LNCaP clone FGC (cell line): ENCODE measurements at places on chromosomes 2 and 18.

DNA sequence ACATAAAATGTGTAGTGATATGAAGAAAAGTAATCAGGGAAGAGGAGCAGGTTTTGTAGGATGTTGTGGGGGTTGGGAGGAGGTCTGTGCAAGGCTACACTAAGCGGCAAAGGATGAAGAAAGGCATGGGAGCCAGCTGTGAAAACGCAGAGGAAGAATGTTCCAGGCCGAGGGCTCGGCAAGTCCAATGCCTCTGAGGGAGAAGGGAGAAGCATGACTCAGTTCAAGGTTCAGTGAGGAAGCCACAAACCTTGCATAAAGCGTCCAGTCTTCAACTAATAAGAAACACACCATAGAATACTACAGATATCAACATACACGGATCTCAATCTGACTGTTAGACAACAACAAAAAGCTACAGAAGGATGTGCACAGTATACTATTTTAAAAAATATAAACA, 16.2 kb downstream of the EPB41L3 start:
- DNase-seq: no peak

DNA sequence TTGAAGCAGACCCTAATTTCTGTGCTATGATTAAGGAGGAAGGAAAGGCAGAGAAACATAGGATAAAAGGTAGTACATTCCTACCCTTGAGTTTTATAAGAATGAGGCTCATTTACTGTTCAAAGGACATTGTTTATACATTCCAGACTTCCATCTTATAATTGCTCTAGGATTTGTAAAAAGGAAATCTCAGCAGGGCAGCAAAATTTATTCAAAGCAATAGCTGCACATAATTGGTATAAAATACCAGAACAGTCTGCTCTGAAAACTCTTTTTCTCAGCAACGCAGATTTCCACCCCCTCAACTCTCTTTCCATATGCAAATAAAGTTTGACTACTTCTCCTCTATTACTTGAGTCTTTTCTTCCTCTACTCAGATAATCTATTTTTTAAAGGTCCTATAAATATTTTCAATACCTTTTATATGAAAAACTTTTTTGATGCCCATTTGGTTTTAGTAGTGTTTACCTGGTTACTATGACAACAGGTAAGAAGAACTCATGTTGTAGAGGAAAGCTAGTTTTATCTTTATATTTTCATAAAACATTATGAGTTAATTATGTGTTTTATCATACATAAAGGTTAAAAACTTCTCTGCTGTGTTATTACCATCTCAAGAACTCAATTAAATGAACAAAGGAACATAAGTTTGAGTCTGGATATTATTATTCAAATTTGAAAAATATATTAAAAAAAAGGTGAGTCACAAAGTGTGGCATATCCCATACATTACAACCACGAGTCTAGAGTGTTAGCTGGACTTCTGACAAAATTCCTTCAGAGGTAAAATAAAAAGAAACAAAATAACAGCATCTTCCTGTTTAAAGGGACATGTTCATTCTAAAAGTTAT, 19.9 kb downstream of the RBMS1 start:
- no peak for DNase-seq

DNA sequence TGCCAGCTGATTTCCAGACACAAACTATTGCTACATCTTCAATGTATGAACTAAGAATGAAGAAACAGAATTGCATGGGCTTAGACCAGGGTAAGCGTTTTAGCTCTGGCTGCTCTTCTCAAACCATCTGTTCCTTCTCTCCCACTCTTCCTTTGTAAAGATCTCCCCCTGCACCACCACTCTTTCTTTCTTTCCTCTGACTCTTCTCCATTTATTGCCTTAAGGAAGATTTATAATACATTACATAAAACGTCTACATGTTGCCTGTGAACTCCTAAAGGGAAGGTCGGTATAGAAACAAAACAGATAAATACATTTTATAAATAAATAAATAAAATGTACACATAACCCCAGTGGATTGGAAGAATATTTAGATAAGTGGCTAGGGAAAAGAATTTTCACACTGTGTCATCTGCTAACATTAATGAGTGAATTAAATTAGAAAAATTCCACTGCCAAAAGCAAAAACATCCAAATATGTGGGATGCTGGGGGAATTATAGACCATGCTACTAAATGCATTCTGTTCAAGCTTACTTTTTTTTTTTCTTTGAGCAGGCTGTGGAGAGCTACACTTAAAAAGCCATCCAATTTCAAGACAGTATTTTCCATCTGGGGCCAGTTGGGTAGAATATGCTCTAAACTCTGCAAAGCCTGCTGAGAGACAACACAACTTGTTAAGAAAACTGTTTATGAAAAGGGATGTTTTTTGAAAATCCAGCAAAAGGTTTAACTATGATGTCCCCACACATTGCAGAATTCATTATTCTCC, 41.5 kb downstream of the NCKAP5 start:
- DNase-seq: no peak

DNA sequence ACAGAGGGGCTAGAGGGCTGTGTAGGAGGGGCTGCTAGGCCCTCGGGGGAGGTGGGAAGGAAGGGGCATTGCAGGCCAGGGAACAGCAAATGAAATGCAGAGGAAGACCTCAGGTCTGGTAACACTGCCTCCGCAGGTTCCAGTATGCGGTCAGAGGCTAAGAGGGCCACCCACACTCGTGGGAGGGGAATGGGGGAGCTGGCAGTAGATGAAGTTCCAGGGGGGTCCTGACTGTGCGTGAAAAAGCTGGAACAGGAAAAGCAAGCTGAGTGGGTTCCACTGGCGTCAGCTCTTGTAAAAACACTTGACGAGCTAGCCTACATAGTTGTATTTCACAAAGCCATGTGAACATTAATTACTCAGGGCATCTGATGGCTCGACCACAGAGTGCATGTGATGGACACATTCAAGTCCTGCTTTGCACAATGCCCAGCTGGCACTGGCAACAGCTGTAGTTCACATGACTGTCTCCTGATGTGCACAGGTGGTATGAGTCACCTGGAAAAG, 29.0 kb upstream of the PTPN4 start:
- DNase-seq: no peak

GRCh38 chr2:47386551-47386950, 16.4 kb upstream of the MSH2 start:
- DNase-seq: no peak

DNA sequence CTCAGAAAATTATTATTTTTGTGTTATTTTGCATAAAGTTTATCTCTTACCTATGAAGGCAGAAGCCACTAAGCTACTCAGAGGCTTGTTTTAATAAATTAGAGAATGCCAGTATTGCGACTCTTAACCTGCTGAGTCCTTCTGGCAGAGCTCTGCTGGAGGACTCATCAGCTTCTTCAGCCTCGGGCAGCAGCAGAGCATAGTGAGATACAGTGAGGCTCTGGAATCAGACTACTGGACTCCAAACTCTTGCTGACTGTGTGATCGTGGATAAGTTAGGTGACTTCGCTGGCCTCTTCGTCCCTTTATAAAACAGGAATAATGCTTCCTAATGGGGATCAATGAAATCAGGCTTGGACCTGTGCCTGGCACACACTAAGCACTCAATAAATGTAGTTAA, 1.7 kb downstream of the PTRHD1 start:
- no peak for DNase-seq

GRCh38 chr2:96209011-96209728, 543 bp upstream of the STARD7 start:
- no peak for DNase-seq

DNA sequence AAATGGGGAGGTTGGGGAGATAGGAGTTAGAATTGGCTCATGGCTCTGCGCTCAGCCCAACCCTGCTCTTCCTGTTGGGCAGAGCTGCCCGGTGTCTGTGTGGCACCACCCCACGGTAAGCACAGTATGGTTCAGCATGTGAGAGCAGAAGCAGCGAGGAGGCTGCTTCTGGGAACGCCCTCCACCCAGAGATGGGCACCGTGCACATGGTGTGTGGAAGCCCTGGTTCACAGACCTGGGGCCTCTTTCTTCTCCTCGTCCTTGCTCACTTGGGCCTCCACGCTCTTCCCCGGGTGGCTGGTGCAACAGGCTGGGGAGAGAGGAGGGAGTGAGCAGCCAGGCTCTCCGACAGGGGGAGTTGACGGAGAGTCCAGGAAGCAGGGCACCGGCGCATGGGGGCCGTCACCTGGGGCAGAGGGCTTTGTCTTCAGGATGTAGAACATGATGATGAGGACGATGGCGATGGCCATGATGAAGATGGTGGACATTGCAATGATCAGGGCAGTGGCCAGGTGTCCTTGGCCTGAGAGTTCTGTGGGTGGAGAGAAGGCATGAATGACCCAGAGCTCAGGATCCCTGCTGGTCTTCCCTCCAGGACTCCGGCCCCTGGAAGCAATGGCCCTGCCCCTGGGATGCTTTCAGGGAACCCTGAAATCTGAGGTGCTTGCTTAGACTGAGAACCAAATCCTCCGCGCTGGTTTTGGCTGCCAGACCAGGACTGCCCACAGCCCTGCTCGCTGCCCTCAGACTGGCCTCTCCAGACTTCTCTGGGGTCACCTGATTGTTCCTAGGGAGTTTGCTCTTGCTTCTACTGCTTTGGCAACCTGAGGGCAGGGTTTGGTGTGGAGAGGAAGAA, 78.3 kb downstream of the EDAR start:
- no peak for DNase-seq
